CD4-positive, alpha-beta T cell treated with Interleukin-17A for 4 hours (primary cell): ENCODE measurements at places on chromosomes 13 and 19.
A peak's percentile ranks its signal among the peaks of the same experiment; 100 is the strongest.

GRCh38 chr13:30697996-30698401 lies 37.3 kb upstream of the ALOX5AP start:
- DNase-seq: no peak

DNA sequence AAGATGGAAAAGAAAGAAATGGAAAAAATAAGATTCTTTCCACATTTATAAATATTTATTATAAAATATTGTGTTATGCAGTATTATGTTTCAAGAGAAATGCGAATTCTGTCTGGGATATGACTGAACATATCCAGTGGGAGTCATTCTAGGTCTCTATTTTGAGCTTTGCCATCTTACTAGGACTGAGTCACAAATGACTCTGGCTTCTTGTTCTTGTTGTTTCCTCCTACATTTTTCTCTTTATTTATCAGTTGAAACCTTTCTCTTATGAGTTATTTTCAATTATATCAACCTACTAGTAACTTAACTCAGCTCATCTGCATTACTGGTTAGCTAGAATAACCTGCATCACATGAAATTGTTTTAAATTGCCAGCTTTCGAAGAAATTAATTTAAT lies 1247.3 kb downstream of the SLITRK1 start:
- no peak for DNase-seq

GRCh38 chr19:47142779-47143178 lies 12.1 kb downstream of the SAE1 start:
- no peak for DNase-seq

- DNase-seq: peak; percentile 77
These were observed 467 bp upstream of the CLN5 start for GRCh38 chr13:76991432-76991795.

DNA sequence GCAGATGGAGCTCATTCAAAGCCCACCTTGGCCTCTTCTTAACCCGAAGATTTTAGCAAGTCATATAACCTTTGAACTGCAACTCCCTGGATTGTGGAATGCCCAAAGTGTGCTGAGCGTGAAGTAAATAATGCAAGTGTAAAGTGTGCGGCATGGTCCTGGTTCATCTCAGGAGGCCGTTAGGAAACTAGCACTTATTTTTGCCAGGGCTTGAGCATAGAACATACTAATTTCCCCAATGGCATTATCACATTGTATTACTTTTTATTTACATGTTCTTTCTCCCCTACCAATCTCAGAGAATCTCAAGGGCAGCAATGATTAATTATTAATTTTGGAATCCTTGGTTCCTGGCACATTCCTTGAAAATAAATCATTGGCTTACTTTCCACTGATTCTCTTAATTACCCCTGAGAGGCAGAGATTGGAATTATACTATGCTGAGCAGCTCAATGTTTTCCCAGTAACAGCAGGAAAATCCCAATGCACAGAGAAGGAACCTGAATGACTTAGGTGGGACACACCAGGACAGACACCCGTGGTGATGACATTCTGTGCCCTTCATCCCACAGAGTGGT lies 128.8 kb upstream of the GJB6 start:
- no peak for DNase-seq

GRCh38 chr13:113804703-113805430 lies 45.8 kb downstream of the TMEM255B start:
- DNase-seq: no peak

- DNase-seq: no peak
These were observed 487.8 kb upstream of the SPRY2 start for GRCh38 chr13:80828759-80829158.

DNA sequence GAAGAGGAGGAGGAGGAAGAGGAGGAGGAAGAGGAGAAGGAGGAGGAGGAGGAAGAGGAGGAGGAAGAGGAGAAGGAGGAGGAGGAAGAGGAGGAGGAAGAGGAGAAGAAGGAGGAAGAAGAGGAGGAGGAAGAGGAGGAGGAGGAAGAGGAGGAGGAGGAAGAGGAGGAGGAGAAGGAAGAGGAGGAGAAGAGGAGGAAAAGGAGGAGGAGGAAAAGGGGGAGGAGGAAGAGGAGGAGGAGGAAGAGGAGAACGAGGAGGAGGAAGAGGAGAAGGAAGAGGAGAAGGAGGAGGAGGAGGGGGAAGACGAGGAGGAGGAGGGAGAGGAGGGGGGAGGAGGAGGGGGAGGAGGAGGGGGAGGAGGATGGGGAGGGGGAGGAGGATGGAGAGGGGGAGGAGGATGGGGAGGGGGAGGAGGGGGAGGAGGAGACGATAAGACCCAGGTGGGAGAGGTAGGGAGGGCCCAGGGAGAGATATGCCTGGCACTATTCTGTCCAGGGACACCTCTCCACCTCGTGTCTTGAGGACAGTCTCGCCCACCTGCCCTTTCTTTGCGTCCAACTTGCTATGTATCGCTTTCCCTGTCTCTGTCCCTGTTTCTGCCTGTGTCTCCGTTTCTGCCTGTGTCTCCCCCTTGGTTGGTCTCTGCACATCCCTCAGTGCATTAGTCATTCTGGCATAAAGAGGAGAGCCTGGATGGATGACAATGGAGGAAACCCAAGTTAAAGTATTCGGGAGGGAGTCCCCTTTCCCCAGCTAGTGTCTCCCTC lies 7.1 kb upstream of the KLK5 start:
- no peak for DNase-seq

- no peak for DNase-seq
These were observed 3.0 kb downstream of the KCNC3 start for GRCh38 chr19:50326101-50326664.

DNA sequence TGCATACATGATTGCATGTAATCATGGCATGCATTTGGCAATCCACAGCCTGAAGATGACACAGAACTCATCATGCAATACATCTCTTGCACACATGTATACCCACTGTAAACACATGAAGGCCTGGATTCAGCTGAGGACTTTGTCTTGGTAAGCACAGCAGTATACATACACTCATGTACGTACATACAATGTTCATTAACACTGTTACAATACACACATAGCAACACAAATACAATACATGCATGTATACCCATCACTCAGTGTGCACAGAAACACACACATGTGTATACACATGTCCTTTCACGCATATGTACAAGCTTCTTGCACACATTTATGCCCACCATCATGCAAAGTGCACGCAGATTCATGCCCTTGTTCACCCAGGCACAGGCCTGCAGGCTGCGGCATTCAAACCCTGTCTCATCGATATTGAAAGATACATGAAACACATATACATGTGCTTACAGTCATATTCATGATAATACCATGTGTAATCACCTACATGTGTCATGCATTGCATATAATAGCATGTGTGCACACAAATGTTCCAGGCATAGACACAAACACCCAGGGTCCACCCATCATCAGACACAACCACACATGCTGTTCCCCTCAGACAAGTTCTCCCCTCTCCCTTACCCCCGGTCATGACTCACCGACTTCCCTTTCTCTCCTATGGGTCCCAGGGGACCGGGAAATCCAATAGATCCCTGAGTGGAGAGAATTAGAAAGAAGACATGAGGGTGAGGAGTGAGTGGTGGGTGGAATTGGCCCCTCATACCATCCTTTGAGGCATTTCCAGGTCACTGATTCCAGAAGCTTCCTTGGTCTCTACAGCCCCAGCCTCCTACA lies 28.7 kb downstream of the COL5A3 start:
- no peak for DNase-seq

GRCh38 chr13:112346173-112346898 lies 29.8 kb upstream of the SPACA7 start:
- no peak for DNase-seq

DNA sequence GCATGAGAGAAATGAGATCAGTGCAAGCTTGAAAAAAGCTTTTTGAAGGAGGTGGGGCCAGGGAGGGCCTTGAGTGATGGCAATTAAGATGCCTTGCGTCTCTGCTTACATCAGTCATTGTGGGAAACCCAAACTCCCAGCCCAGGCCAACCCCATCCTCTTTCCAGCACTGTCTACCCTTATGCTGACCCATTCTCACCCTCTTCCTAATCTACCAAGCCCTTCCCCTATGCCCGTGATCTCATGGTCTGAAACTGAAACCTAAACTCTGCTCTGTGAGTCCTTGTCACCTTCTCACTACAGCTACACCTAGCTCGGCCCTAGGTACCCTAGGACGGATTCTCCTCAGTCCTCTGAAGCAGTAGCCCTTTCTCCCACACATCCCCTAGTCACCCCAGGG lies 36.0 kb upstream of the SERP2 start:
- DNase-seq: no peak

DNA sequence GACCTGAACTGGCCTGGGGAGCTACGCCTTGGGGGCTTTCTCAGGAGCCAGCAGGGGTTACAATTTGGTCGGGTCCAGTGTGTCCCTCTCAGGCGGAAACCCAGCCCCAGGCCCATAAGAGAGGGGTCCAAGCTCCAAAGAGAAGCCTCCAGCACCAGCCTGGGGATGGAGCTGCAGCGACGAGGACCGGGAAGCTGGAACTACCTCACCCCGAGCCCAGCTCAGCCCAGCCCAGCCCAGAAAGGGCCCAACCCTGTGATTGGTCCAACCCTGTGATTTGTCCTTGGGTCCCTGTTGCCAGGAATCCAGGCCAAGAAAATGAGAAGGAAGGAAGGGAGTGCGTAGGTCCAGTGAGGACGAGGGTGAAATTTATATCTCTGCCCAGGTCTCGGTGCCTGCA lies 24.1 kb downstream of the CLEC4M start:
- DNase-seq: no peak

- no peak for DNase-seq
These were observed 47.3 kb upstream of the NPAS1 start for GRCh38 chr19:46972311-46972710.

DNA sequence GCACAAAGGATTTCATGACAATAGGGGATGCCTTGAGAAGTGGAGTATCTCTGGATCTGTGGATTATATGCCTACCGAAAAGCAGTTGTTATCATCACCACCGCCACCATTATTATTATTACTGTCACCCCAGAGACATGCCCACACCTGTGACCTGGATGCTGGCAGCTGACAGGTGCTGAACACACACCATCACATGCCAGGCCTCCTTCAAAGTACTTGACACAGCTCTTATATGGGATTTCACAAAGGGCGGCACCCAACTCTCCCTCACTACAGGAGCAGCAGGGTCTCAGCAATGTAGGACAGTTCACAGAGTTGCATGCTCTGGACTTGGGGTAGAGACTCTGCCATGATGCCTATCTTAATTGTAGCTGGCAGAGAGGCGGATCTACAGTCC lies 5.6 kb upstream of the GPR42 start:
- DNase-seq: no peak

- no peak for DNase-seq
These were observed 484.8 kb downstream of the PCDH9 start for GRCh38 chr13:66745307-66745706.

DNA sequence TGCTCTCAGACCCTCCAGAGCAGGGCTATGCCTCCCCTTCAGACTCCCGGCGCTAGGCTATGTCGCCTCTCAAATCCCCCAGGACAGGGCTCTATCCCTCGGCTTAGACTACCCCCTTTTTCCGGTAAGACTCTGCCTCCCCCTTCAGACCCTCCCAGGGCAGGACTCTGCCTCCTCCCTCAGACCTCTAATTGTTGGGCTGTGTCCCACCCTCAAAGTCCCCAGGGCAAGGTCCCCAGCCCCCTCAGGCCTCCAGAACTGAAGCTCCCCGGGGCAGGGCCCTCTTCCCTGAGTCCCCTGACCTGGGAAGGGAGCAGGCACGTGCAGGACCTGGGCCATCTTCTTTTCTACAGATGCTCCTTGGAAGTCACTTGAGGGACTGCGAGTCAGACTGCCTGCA lies 3.2 kb downstream of the KANK2 start:
- no peak for DNase-seq

DNA sequence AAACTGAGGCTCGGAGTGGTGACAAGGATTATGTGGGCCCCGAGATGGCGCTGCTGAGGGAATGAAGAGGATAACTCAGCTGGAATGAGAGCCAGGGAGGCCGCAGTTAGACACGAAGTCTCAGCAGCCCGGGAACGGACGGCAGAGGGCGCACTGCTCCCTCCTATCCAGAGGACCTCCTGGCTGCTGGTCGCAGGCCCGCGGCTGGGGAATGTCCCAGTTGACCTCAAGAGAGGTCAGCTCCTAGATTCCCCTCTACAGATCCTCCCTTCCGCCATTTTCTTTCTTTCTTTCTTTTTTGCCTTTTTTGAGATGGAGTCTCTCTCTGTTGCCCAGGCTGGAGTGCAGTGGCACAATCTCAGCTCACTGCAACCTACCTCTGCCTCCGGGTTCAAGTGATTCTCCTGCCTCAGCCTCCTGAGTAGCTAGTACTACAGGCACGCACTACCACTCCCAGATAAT lies 24.1 kb upstream of the ASPDH start:
- DNase-seq: peak; percentile 71

GRCh38 chr13:32117001-32117400 lies 85.4 kb downstream of the FRY start:
- no peak for DNase-seq

DNA sequence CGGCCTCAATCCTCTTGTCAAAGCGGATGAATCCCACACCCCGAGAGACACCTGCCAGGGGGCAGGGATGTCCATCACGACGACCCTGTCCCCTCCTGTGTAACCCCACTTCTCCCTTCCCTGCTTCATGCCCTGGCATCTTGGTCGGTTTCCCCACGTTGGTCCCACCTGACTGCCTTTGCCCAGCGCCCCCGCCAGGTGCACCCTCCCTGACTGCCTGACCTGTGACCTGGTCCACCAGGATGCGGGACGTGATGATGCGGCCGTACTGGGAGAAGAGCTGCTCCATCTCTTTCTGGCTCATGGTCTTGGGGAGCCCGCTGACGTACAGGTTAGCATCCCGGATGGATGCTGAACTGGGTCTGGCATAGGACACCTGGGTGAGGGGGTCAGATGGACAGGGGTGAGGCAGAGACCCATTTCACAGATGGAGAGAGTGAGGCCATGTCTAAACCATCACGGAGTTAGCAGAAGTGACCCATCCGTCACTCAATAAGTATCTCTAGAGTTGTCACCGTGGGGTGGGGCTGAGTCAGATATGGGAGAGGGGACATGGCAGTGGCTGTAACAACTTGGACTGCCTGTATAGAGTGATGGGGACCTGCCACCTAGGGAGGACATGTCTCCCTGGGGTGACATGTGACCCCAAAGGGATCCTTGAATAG lies 22.5 kb downstream of the ELAVL3 start:
- DNase-seq: no peak

DNA sequence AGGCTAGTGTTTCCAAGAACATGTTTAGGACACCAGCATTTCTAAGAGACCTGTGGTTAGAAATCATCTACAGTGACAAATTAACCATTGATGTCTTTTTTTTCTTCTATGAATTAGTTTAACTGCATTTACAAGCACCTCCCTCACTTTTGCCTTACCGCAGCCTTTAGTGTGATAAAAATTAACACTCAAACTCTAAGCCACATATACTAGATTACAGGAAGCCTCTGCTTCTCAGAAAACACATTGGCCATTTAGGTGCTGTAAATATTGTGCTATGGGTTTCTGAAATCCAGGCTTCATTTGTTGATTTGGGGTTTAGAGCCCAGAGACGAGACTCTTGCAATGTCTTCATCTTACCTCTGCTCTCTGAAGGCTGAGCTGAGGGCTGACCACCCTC lies 34.6 kb upstream of the OLFM4 start:
- DNase-seq: no peak
